Activated T-helper 1 cell treated with Interleukin-2 at 50 U/mL for 16 hours (primary cell): ENCODE measurements at places on chromosomes 16 and 17.

DNA sequence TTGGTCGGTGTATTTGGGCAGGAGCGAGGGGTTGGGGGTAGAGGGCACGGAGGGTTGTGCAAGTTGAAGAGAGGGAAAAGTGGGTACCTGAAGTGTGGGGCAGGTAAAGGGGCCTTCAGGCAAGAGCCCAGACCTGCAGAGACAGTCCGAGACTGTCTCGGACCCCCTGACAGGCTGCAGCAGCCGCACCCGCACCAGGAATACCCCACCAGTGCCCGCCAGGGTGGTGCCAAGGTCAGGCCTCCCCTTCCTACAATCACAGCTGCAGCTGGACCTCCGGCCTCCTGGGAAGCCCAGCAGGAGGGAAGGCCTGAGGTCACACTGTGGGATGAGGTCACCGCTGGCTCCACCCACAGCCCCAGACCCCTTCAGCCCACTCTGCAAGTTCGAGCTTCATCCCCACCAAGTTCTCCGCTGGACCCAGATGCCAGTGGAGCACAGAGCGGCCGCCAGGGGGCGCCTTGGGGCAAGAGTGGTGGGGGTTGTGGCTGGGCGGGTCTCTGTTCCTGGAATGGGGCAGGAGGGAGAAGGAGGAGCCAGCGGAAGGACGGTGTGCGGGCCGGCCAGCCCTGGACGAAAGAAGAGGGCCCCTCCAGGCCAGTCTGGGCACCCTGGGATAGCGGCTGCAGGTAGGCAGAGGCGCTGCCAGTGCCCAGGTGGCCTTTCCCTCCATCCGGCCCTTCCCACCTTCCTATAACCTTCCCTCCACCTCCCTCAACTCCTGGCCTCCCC, at the start of gene HSD3B7:
Gene HSD3B7 (plus strand): TSS at position 539 of the 732 bp plus-strand sequence. CDS start 452 bp downstream, outside the sequence.
- DNase-seq, result peak; percentile 69

DNA sequence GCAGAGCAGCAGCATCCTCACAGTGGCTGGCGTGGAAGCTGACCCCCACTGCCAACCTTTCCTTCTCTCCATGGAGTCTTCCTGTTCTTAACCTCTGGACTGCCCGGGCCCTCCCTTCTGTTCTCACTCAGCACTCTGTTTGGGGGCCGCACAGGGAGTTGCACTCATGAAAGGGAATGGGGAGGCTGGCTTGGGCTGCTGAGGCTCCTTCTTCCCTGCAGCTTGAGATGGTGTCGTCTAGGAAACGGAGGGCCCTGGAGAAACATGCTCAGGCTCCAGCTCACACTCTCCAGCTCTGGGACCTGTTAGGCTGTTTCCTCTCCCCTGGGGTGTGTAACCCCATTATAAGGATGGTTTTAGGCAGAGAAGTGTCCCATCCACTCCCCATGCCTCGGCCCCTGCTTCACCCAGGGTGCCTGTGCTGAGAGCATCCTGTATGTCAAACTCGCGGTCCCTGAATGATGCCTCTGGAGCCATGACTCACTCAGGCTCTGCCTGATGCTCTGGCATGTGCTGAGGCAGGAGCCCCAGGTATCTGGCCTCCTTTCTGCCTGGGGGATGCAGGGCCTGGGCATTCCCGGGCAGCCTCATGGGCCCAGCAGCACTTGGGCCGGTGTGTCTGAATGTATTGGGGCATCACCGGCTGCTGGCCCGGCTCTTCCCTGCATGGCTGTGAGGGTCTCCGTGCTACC, 18.9 kb downstream of the TMEM94 start:
- DNase-seq, result no peak

GRCh38 chr17:78793415-78793814, 11.3 kb upstream of the CYTH1 start:
- no peak for DNase-seq

DNA sequence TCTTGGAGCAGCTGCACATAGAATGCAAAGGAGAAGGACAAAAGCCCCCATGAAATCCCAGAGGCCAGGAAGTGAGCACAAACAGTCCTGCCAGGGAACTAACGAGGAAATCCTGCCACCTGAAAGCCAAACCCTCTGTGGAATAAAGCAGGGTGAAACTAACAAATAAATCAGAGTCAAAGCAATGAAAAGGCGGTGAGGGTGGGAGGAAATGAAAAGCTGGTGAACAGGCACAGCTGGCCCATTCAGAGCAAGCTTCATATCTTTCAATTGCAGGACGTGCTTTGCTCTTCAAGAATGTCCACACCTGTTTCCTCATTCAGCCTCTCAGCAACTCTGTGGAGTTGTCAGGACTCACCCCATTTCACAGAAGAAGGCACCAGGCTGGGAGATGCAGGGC, 108.1 kb downstream of the ABCC12 start:
- no peak for DNase-seq

GRCh38 chr17:28074010-28074409, 31.5 kb downstream of the NLK start:
- no peak for DNase-seq

- no peak for DNase-seq
These were observed 273.3 kb upstream of the MAF start for GRCh38 chr16:79873825-79874224.

DNA sequence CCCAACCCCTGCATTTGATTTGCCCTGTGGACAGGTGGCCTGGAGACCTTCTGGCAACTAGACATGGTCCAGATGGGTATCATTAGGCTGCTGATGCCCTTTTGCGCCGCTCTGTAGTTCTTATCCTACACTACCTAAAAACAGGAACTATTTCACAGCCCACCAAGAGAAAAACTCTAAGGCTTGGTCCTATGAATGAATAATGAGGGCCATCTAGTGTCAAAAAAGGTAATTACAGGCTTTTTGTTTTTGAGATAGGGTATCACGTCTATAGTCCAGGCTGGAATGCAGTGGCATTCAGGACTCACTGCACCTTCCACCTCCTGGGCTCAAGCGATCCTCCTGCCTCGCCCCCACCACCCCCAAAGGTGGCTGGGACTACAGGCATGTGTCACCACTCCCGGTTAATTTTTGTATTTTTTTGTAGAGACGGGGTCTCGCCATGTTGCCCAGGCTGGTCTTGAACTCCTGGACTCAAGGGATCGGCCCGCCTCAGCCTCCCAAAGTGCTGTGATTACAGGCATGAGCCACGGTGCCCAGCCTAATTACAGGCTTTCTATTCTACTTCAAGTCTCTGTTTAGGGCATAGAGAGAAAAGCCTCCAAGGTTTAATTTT, 20.9 kb downstream of the COIL start:
- no peak for DNase-seq

DNA sequence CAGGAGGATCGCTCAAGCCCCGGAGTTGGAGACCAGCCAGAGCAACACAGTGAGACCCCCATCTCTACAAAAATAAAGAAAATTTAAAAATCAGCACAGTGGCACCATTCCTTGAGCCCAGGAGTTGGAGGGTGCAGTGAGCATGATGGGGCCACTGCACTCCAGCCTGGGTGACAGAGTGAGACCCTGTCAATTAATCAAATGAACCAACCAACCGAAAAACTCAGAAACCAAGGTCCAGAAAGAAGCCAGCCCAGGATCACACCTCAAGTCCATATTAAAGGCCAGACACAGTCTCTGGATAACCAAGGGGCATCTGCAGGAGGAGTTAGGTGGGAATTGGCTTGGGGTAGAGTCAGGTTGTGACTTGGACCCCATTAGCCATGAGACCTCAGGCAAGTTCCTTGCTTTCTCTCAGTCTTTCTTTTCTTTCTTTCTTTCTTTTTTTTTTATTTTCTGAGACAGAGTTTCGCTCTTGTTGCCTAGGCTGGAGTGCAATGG, 2.4 kb downstream of the HSD17B1 start:
- DNase-seq, result no peak

GRCh38 chr17:17663160-17664063, 17.8 kb upstream of the RAI1 start:
- peak; percentile 63 for DNase-seq

DNA sequence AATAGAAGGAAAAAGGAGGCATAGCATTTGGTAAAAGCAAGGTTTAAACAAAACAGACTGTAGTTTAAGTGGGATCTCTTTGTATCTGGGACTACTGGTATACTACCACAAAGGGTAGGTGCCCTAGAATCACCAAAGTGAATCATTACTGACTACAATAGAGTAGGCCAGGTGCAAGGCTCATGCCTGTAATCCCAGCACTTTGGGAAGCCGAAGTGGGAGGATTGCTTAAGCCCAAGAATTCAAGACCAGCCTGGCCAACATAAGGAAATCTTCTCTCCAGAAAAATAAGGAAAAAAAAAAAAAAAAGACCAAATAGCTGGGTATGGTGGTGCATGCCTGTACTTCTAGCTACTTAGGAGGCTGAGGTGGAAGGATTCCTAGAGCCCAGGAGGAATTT, 60.8 kb upstream of the CORO6 start:
- DNase-seq, result no peak

DNA sequence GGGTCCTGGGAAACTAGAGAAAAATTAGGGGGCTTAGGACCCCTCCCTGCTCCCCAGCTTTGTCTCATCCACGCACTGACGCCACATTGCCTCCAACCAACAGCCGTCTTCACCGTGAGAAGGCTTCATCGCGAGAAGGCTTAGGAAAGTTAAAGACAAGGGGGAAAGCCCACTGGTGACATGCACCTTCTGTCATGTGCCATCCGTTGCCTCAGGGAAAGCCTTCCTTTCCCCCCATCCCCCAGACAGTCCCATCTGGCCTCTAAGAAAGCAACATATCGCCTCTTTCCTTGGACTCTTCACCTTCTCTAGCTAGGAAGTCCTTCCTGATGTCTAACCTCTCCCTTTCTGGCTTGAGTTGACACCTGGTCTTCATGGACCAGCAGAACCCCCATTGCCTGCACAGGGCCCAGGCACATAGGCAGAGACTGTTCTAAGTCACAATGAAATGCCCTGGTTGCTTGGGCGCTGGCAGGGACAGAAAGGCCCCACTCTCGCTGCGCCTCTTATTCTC, 2.1 kb downstream of the FOXN1 start:
- DNase-seq, result no peak

- DNase-seq, result no peak
These were observed 204.5 kb downstream of the WWOX start for GRCh38 chr16:78303946-78304345.

DNA sequence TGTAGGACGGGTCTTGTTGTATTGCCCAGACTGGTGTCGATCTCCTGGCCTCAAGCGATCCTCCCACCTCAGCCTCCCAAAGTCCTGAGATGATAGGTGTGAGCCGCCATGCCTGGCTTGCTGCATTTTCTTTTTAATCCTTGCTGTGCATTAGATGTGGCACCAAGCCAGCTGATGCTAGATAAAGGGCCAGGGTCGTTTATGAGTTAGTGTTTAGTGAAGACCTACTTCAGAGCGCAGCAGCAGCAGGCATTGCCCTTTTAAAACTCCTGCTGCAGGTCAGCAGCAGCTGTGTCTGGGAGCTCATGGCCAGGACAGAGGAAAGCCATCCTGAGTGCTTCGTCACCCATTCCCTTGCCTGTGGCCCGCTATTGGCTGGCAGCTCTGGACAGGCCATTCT, 237.3 kb downstream of the CCDC182 start:
- no peak for DNase-seq

- no peak for DNase-seq
These were observed 7.6 kb downstream of the KRT24 start for GRCh38 chr17:40695874-40696472.

GRCh38 chr16:15509593-15510535, 75.5 kb downstream of the BMERB1 start:
- DNase-seq, result no peak

- peak; percentile 2 for DNase-seq
These were observed 421.1 kb upstream of the C16orf82 start for GRCh38 chr16:26645614-26646013.

DNA sequence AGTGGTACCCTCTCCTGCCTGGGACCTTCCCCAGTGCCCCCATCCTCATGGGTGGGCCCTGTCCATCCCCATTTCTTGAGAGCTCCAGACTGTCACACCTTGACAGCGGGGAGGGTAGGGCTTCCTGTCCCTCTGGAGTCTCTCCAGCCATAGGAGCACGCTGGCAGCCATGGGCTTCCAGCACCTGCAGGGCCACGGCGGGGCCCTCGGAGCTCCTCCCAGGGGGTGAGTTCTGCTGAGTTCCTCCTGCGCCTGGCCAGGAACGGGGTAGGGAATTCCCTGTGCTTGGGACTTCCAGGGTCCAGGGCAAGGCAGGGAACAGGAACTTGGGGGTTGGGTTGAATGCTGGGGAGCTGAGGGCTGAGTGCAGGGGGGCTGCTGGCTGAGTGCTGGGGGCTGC, 23.0 kb upstream of the AATK start:
- no peak for DNase-seq

DNA sequence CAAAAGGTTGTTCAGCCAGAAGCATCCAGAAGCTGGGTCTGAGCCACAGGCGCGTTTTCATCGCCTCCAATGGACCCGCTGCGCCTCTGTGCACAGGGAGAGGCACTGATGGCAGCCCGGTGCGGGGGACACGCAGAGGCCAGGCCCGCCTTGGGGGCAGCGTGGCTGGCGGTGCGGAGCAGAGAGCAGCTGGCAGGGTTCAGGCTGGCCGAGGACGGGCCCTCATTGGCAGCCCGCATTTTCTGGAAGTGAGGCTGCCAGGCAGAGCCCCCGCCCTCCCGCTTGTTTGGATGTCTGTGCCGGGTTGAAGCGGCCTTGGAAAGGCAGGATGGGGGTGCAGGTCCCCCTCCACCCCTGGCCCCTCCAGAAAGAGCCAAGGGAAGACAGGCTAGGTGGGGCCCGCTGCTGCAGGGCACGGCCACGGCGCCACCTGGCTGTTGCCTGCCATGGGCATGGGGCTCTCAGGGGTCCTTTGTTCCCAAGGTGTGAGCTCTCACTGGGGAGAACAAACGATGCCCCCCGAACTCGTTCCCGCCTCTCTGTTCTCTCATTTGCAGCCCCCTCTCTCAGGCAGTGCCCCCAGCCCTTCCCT, 18.8 kb downstream of the GSE1 start:
- no peak for DNase-seq

- no peak for DNase-seq
These were observed 17.1 kb downstream of the KIF19 start for GRCh38 chr17:74343121-74343520.

- DNase-seq, result no peak
These were observed 55.0 kb upstream of the ATP2A3 start for GRCh38 chr17:4019275-4019674.

DNA sequence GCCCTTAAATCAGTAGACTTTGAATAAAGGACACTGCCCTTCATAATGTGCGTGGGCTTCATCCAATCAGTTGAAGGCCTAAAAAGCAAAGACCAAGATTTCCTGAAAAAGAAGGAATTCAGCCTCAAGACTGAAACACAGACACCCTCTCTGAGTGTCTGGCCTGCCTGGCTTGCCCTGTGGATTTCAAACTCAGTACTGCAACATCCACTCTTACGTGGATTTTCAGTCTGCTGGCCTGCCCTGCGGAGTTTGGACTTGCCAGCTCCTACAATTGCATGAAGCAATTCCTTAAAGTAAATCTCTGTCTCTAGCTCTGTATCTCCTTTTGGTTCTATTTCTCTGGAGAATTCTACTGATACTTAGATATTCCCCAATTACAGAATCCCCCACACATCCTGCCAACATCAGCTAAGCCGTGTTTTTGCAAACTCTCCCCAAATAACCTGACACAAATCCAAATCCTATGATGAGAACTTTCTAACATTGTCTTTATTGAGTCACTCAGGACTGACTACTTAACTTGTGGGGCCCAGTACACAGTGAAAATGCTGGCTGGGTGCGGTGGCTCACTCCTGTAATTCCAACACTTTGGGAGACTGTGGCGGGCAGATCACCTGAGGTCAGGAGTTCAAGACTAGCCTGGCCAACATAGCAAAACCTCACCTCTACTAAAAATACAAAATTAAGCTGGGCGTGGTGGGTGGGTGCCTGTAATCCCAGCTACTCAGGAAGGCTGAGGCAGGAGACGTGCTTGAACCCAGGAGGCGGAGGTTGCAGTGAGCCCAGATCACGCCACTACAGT, 7.2 kb upstream of the TNFRSF17 start:
- DNase-seq, result no peak
